ENCODE measurements at places on chromosomes 7 and 10.

DNA sequence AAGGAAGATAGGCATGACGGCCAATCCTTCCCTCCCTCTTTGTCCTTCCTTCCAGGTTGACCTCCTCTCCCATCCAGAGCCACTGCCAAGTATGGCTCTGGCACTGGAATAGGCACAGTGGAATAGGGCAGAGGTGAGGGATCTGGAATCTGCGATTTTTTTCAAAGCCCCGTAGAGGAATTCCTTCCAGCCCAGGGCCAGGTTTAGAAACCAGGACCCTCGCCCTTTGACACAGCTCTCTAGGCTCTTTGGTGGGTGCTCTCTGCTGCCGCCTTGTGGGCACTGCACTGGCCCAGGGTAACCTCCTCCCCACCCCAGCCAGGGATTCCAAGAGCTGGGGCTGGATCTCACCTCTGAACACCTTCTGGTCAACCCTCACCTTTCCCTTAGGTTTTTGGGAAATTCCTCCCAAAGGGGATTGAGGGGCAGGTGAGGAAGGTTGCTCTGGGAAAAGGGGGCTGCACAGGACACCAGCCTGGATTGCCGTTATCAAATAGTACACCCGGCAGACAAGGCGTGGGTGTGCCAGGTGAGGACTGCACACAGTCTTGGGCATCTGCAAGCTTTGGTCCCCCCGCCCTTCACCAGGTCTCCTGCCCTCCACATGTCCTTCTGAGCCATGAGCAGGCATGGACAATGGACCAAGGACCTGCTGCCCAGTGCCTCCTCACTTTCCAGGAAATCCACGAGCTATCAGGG, 22.8 kb downstream of the C10orf105 start:
- peak; percentile 11 for DNase-seq

GRCh38 chr7:6553448-6554044, 2.3 kb upstream of the GRID2IP start:
- no peak for DNase-seq

GRCh38 chr7:112152186-112152585, 54.0 kb downstream of the DOCK4 start:
- no peak for DNase-seq

GRCh38 chr10:15642095-15642494, 77.6 kb downstream of the ITGA8 start:
- no peak for DNase-seq

GRCh38 chr7:98877692-98878364, 504 bp upstream of the TRRAP start:
- no peak for DNase-seq

- DNase-seq, result no peak
These were observed 30.7 kb downstream of the ALOX5 start for GRCh38 chr10:45404770-45405120.

DNA sequence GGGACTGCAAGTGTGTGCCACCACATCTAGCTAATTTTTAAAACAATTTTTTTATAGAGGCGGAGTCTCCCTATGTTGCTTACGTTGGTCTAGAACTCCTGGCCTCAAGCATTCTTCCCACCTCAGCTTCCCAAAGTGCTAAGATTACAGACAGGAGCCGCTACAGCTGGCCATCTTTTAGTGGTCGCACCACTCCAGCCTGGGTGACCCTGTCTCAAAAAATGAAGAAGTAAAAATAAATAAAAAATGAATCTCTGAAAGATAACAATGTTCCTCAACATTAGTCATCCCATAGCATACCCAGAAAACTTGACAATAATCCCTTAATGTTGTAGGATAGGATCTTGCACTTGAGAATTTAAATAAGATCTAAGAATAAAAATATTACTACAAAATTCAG, 18.2 kb downstream of the WBP1L start:
- no peak for DNase-seq

DNA sequence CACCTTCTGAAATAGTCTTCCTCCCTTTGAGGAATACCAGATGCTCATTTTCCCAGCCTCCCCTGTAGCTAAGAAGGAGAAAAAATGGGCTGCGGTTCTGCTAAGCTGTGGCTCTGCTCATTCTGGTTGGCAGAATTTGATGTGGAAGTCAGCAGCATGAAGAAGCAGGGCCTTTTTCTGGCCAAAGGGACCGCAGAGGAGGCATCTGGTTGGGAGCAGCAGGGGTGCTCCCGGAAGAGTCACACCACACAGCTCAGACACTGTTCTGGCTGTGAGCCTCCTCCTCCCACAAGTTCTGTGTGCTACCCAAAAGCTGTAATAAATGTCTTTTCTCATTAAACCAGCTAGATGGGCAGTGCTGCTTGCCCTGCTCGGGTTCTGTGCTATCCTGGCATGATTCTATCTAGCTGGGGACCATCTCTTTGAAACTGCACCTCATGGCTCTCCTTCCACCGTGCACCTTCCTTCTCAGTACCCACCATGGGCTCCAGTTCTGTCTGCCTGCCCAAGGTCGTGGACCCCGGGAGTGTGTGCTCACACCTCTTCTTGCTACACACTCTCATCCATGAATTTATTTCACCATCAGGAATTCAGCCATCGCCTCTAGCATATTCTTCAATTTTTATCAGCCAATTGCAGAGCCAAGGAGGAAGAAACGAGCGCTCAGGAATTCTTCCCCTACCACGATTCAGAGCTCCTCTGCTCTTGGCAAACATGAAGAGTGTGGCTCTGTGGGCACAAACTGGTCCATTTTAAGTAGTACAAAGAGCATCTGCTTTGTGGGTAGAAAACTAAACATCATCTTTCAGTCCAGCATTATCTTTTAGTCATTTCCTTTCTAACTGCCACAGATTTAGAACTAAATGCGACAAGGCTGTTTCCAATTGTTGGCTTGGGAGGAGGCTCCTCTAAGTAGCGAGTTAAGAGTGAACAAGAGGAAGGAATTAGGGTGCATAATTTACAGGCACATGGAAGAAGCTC, 76.9 kb downstream of the FAM171A1 start:
- no peak for DNase-seq

DNA sequence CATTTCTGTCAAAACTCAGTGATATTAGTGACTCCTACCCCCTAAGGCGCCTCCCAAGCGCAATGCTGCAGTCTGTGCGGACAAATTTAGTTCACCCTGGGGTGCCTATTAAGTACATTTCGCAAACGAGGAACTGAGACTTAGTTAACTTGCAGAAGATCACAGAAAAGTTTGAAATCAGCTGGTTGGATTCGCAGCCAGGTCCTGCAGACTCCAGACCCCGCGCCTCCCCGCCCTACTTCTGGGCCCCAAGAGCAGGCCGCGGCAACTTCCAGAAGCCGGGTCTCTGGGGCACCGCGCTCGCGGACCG, 588 bp downstream of the CYREN start:
- DNase-seq, result no peak

DNA sequence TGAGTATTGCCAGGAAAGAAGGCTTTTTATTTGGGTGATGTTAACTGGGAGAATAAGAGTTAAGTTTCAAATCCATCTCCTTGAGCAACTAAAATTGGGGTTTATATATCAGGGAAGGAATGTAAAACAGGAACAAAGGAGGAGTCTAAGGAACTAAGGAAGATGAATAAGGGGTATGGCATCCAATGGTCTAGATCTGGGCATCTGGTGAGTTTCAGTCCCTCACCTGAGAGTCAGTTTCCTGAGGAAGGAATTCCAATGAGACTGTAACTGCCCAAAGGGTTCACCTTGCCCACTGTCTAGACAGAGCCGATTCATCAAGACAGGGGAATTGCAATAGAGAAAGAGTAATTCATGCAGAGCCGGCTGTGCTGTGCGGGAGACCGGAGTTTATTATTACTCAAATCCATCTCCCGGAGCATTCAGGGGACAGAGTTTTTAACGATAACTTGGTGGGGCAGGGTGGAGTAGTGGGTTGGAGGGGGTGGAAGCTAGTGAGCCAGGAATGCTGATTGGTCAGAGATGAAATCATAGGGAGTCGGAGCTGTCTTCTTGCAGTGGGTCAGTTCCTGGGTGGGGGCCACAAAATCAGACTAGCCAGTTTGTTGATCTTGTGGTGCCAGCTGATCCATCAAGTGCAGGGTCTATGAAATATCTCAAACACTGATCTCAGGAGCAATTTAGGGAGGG, 188.3 kb upstream of the STK17A start:
- DNase-seq, result no peak

DNA sequence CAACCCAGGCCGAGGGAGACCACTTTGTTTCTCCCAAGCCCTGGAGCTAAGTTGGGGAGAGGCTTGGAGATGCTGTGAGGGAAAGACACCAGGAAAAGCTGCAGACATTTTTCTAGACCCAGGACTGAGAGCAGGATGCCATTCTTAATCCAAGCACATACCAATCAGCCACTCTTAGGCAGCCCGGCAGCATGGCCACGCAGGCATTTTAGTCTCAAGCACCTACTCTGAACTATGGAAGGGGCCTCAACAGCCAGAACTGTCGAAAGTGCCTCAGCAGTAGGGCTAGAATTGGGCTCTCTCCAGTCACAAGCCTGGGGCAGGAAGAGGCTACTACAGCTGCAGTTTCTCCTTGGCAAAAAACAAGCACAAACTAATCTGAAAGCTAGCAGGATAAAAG, 57.8 kb downstream of the GCC1 start:
- DNase-seq, result no peak

GRCh38 chr10:133100706-133101415, 13.1 kb downstream of the ADGRA1 start:
- peak; percentile 53 for DNase-seq

DNA sequence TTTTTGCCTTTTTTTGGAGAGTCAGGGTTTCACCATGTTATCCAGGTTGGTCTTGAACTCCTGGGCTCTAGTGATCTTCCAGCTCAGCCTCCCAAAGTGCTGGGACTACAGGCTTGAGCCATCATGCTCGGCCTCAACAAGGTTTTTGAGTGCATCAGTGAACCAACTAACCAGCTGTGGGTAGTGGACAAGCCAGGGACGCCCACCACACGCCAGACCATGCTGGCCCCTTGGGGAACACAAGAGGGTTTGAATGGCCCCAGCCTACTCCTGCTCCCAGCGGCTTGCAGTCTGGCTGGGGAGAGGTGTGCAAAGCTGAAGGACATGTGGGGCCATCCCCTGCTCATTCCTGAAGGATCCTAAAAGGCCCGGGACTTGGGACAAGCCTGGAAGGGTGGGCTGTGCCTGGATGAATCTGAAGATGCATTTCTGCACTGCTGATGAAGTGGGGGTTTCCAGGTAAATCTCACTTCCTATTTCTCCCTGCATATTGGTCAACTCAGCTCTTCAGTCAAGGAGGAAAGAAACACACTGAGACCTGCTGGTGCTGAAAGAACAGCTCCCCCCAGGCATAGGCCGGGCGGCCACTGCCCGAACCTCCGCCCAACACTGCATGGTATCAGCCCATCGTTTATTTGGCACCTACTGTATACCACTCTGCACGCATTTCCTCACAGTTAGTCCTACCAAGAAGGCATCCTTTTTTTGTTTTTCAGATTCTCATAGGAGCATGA, 6.9 kb downstream of the MMD2 start:
- no peak for DNase-seq

- peak; percentile 3 for DNase-seq
These were observed 22.2 kb upstream of the EXOC4 start for GRCh38 chr7:133230591-133231194.

- DNase-seq, result peak; percentile 43
These were observed 1.7 kb downstream of the ESYT2 start for GRCh38 chr7:158827411-158828132.

GRCh38 chr10:97154781-97155180, 31.0 kb downstream of the SLIT1 start:
- DNase-seq, result no peak

DNA sequence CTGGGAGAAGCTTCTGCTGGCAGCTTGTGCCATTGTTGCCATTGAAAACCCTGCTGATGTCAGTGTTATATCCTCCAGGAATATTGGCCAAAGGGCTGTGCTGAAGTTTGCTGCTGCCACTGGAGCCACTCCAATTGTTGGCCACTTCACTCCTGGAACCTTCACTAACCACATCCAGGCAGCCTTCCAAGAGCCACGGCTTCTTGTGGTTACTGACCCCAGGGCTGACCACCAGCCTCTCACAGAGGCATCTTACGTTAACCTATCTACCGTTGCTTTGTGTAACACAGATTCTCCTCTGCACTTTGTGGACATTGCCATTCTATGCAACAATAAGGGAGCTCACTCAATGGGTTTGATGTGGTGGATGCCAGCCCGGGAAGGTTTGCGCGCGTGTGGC, 220.7 kb downstream of the ADK start:
- no peak for DNase-seq

- no peak for DNase-seq
These were observed 207.9 kb downstream of the GRM3 start for GRCh38 chr7:86851566-86851965.
